ENCODE measurements at places on chromosomes 7 and 10.

GRCh38 chr10:100183481-100183880, 2.3 kb downstream of the ERLIN1 start:
- DNase-seq: no peak

GRCh38 chr7:22601003-22601402, 101.0 kb upstream of the STEAP1B start:
- DNase-seq: no peak

DNA sequence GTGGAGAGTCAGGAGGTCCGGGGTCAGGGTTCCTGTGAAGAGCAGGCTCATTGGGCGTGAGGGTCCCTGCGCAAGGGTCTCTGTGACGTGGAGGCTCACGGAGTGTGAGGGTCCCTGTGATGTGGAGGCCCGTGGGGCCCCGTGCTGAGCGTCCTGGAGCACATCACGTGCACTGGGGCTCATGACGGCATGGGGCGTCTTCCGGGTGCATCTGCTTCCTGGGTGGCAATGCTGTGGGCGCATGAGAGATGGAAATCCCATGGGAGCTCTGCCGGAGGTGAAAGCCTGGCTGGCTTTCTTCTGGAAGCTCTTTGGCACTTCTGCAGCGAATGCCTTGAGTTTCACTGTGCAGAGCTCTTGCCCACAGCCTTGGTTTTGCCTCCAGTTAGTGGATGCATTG, 71.4 kb downstream of the WDR37 start:
- DNase-seq: no peak

DNA sequence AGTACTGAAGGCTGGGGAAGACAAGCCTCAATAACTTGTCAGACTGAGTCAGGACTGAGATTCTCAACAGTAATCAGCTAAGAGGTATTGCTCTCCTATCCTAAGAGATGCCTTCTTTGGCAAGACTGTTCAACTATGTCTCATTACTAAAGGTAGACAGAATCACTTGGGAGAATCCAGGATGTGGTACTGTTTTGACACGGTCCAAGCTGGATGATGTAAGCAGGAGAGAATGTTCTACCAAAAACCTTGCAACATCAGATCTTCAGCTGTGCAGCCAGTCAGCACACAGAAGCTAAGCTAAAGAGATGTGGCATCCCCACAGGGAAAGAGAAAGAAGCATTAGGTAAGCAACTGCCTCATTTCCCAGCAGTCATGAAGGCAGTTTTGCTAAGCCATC, 391.4 kb downstream of the NRG3 start:
- no peak for DNase-seq

GRCh38 chr7:102291056-102291915, 4.6 kb downstream of the SH2B2 start:
- DNase-seq: no peak

GRCh38 chr7:68155676-68156075, 1159.0 kb downstream of the TYW1 start:
- no peak for DNase-seq

DNA sequence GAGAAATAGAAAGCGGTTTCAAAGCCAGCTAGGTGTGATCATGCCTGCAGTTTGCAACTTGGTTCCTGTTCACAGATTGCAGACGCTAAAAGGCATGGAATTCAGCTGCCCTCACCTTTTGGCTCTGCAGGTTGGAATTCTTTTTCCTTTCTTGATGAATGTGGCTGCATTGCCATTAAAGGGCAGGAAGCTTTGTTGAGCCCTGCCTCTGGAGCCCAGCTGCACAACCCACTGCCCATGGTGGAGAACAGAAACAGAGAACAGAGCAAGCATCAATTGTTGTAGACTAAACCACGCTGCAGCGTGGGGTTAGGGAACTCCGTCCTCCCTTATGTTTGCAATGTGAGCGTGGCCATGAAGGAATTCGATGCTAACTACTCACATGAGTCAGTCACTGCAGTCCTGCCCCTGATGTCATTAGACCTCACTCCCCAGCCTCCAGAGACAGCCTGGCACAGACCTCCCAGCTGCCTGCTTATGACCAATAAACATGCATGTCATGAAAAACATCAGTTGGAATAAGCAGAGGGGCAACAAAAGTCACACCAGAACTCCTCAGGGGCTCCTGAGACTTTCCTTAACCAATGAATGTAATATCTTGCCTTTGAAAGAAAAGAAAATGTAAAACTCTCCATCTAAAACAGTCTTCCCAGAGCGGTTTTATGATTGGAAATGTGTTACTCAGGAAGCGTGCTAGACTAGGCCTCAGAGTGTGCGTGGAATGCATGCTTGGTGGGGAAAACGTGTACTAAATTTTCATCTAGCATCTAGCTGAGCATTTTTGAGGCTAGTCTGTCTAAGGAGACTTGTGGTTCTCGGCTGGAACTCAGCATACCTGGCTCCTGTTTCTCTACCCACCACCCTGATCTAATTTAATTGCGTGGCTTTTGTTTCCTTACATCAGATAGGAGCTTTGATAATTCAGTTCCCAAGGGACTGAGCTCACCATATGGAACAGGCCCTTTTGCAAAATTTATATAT, 232.2 kb downstream of the KIAA1217 start:
- DNase-seq: no peak

DNA sequence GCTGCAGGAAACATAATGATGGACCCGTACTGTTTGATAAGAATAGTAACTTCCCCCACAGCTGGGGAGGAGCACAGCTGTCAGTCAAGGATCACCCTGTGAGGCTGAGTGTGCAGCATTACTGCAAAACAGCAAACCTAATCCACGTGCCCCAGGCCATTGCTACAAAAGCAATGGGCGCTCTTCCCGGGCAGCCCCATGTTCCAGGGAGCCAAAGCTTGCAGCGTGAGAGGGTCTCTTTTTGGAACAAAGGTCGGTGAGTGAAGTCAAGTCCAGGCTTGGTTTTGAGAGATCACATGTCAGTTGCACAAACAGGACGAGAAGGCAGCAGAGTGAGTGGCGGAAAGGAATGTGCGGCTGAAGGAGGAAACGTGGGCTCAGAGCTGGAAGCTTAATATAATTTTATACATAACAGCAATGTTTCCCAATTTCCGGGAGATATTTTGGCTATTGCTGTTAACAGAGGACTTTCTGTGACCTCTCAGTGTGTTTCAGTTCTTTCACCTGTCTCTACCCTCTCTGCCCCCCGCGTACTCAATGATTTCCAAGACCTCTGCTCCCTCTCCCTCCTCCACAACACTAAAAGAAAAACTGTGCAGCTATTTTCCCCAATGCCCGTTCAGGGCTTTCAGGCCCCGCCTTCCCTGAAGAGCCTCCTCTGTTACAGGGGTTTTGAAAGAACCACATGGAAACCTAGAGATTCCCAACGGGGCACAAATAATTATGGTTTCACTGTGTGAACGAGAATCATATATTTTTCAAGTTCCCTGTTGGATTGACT, 128.9 kb downstream of the MTPAP start:
- DNase-seq: no peak

DNA sequence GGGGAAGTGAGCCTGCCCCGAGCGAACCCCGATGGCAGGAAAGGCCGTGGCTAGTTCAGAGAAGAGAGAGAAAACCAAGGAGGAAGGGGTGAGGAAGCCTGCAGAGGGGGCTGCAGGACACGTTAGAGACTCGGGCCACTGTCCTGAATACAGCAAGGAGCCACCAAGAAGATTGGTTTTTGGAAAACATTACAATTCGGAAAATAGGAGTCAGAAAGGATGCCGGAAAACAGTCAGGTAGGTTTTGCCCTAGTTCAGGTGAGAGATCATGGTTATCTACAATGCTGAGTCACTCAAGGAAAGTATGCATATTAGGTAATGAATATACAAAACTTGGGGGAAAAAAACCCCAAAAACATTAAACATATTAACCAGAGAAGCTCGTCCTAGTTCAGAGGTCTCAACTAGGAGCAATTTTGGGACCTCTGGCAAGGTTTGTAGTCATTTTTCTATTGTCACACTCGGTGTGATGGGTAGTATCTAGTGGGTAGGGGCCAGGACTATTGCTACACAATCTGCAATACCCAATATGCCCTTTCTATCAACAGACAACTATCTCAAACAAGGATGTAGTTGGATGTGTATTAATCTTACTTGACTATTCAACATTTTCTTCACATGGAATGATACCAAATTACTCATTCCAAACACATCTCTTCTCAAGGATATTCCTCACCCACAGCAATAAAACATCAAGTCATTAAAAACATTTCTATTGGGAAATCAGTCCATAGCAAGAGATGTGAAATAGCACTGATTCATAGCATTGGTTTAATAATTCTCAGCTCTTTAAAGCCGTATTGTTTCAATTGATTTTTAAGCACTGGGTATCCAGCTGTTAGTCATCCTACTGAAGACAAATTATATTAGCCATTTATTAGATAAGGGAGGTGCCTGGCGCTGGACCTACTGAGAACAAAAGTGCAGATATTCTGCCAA, 74.4 kb upstream of the RSU1 start:
- DNase-seq: peak; percentile 81

- no peak for DNase-seq
Observed at GRCh38 chr10:20765066-20765465, 132.0 kb downstream of the NEBL start.

DNA sequence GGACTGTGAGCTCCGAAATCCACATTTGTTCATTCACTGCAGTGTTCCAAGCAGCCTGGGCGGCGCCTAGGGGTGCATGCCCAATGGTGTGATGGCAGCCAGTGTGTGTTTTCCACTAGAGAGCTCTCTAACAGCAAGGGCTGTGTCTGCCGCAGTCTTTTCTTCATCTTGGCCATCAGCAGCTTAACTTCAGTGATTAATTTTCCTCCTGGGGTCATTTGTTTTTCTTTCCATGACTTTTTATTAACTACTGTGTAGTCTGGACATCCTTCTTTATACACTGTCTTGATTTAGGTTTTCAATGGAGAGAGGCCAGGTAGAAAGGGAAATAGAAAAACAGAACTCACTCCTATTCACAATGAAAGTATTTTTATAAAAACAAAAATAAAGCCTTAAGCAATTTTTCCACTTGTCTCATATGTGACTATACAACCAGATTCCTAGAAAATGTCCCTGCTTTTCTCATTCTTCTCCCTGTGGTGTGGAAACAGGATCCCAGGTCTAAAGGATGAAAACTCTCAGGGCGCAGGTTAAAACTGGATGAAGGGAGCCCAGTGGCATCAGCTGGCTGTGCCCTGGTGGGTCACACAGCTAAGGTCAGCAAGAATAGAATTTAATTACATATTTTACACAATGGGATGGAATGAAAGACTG, 176.8 kb downstream of the PKD1L1 start:
- no peak for DNase-seq

DNA sequence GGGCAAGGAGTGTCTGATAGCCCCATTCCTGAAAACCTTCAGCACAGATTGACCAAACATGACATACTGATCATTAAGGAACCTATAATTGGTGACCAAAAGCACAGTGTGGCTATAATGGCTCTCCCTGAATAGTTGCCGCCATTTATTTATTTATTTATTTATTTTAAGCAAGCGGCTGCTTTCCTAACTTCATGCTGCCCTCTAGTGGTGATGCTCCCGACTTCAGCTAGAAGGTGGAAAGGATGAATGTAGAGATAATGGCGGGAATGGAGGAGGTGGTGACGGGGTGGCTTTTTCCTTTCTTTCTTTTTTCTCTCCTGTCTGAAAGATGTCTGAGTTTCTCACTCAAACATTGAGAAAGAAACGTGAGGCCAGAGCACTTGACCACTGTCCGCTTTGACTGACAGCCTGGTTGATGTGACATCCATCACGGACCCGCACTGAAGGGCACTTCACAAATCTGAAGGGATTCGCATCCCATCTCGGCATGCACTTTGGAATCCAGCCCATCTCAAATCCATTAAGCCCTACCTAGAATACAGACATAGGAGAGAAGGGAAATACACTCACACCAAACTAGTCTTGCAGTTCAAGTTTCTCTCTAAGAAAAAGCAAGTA, 1090.1 kb downstream of the KCNMA1 start:
- DNase-seq: no peak

DNA sequence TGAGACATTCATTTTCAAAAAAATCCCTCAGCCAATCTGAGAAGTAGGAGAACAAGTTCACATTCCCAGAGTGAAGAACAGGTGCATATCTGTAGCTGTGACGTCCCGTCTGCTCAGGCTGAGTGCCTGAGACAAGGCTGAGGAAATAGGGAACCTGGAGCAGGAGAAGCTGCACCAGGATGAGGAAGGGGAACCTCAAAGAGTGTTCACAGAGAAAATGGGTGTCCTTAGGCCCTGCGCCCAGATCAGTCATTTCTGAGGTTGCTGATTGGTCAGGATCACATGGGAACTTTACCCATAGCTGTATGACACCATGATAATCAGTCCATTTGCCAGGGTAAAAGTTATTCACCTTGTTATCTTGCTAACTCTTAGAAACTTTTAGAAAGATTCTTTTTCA, 34.2 kb upstream of the TARP start:
- DNase-seq: no peak

GRCh38 chr7:131583430-131583829, 27.0 kb upstream of the PODXL start:
- DNase-seq: no peak

GRCh38 chr7:47712416-47712815, 130.5 kb upstream of the TNS3 start:
- no peak for DNase-seq

- DNase-seq: no peak
Observed at GRCh38 chr7:26061678-26062603, 90.1 kb upstream of the NFE2L3 start.

DNA sequence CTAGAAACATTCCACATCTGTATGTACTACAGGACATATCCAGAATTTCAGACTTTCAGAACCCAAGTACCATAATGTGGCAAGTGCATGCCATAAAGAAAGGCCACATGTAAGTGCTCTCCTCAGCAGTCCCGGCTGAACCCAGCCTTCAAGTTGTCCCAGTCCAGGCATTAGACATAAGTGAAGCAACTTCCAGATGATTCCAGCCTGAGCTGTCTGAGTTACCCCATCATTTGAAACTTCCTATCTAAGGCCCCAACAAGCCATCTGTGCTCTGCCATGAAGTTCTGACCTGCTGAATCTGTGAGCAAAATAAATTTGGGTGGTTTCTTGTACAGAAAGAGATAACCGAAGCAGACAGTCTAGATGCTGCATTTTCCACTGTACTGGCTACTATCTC, 218.8 kb downstream of the IPMK start:
- no peak for DNase-seq

- no peak for DNase-seq
Observed at GRCh38 chr7:8827329-8827728, 393.9 kb downstream of the NXPH1 start.

DNA sequence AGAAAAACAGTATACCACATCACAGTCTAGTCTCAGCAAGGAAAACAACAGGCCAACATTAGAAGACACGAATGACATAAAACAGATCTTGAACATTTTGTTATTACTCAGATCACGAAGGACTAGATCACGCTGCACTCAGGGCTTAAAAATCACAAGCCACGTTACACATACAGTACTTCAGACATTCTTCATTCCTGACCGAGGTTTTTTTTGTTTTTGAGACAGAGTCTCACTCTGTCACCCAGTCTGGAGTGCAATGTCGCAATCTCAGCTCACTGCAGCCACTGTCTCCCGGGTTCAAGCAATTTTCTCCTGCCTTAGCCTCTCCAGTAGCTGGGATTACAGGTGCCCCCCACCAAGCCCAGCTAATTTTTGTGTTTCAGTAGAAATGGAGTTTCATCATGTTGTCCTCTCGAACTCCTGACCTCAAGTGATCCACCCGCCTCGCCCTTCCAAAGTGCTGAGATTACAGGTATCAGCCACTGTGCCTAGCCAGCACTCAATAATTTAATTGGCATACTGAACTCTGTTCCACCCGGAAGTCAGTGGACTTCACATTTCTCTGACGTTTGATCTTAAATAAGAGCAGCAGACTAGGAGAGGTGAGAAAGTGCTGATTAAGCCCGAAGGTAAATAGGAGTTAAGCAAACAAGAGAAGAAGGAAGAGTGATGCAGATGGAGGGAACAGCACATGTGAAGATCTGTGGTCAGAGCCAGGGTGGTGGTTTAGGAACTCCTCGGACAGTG, 3.5 kb downstream of the AIMP2 start:
- peak; percentile 62 for DNase-seq

Data from upper lobe of left lung (tissue), 6 donors.